ENCODE measurements at places on chromosomes 11 and 22. TPM values are rescaled to one million over a fixed set of nuclear protein-coding genes. Genes with fewer than 3 reads are reported as not detected.

DNA sequence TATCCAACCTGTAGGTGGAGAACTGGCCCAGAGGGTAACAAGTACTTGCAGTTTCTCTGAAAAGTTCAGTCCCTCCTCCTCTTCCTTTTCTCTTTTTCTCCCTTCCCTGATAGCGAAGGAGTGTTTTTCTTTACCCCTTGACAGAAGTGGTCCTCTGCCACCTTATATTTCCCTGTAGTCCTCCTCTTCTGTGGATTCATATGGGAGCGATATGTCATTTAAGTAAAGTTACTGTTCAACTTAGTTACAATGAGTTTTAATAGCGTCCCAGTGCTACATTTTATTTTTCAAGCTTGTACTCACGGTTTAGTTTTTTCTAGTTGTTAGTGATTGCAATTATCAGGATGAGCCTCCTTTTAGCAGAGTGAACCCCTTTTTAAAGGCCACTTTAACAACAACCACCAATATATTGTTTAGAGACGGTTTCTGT lies 1.4 kb downstream of the PCF11 start:
- no peak for DNase-seq

- DNase-seq = no peak
Measured at GRCh38 chr11:72525466-72525865, 91.1 kb upstream of the CLPB start.

DNA sequence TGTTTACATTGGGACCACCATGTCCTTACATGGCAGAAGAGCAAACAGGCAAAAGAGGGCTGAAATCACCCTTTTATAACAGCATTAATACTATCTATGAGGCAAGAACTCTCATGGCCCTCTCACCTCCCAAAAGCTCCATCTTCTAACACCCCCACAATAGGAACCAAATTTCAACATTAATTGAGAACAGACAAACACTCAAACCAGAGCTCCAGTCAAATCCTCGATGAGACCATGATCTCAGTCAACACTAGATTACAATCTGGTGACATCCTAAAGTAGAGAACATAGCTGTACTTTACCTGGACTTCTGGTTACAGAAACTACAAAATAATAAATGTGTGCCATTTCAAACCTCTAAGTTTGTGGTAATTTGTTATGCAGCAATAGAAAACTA lies 25.1 kb downstream of the OR2AG2 start:
- DNase-seq = no peak

DNA sequence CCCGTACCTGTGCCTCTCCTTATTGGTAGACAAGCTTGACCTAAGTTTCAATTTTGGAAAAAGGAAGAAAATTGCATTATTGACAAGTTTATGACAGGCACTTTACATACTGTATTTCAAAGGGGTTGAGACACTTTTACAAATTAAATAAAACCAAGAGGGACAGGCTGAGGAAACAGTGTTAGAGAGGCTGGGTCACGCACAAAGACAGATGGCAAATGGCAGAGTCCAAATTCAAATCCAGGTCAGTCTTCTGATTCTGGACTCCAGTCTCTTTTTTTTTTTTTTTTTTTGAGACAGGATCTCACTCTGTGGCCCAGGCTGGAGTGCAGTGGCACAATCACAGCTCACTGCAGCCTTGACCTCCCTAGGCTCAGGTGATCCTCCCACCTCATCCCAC lies 10.1 kb downstream of the TRIM66 start:
- no peak for DNase-seq

DNA sequence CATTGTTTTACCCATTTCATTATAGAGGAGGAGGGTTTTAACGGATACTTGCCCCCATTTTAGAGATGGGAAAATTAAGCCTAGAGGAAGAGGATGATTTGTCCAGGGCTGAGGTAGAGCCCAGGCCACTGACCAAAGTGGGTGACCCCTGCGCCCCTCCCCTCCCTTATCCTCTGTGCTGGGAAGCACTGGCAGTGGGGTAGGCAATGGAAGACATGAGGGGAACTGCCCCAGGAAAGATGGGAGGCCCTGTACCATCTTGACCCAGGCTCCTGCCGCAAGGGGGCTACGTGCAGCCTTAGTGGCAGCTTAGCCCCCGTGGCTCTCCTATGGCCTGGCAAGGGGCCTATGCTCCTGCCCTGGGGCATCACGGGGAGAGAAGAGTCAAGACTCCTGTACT lies 76.4 kb upstream of the MYOD1 start:
- DNase-seq = no peak

GRCh38 chr11:69904974-69905535 lies 85.8 kb upstream of the FGF3 start:
- DNase-seq = no peak

- DNase-seq = no peak
Measured at GRCh38 chr11:521177-521688, 14.1 kb downstream of the HRAS start.

- peak; percentile 87 for DNase-seq
Measured at GRCh38 chr11:35780951-35781860, 118.6 kb downstream of the TRIM44 start.

DNA sequence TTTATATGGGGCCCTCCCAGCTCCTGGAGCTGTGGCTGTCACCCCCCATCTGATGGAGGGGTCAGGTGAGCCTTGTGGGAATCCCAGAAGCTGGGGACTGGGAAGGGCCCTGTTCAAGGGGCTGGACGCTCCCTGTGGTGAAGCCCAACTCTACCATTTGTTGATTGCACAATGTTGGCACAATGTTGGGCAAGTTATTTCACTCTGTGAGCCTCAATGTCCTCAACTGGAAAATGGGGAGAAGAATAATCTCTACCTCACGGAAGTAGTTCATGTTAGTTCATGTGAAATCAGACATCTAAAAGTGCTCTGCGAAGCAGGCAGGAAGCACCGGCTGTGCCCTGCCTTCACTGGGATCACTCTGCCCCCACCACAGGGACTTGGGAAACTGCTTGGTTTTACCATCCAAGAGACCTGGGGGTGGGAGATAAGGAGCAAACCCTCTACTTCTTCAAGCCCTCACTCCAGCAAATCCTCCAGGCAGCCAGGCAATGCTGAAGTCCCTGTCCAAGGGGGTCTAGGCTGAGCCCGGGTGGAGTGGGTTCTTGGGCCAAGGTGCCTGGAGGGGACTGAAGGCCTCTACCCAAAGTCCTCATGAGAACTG lies 715 bp upstream of the PRR5 start:
- no peak for DNase-seq

- DNase-seq = no peak
Measured at GRCh38 chr11:86637988-86638387, 34.4 kb downstream of the ME3 start.

DNA sequence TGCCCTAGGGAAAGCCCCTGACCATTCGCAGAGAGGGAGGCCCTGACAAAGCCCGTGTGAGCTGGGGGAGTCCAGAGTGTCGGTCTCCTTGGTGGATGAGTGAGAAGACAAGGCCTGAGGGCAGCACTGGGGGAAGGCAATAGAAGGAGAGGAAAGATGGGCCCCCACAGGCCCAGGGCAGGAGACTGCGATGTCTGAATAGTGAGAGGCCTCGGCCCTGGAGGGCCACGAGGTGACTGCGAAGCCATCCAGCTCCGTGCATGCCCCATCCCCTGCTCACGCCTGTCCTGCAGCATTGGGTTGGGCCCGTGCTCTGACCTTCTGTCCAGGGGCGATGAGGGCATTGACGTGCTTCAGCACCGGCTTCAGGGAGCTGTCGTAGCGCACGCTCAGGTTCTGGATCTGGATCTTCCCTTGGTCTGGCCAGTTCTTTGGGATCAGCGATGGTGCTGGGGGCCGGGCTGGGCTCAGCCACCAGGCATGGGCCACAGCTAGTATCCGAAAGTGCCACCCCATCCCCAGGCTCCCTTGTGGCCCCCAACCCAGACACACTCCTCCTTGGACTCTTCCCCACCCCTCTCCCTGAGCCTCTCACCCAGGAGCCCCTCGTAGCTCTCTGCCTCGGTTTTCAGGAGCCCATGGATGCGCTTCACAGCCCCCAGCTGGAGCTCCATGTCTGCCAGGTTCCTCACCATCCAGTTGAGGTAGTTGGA lies 8.3 kb upstream of the KCNJ11 start:
- DNase-seq = no peak

GRCh38 chr22:49210606-49211005 lies 617.1 kb downstream of the BRD1 start:
- DNase-seq = no peak

DNA sequence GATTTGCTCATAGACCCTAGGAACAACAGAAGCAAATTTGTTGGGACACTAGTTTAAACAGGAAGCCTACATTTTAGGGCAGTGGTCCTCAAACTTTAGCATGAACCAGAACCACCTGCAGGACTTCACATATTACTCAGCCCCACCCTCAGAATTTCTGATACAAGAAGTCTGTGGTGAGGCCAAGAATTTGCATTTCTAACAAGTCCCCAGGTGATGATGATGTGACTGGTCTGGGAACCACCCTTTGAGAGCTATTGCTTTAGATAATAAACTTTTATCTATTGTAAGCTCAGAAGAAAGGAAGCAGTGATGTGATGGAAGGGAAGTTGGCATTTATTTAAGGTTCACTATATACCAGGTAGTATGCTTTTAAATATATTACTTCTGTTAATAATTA lies 194.0 kb downstream of the FAM181B start:
- no peak for DNase-seq

DNA sequence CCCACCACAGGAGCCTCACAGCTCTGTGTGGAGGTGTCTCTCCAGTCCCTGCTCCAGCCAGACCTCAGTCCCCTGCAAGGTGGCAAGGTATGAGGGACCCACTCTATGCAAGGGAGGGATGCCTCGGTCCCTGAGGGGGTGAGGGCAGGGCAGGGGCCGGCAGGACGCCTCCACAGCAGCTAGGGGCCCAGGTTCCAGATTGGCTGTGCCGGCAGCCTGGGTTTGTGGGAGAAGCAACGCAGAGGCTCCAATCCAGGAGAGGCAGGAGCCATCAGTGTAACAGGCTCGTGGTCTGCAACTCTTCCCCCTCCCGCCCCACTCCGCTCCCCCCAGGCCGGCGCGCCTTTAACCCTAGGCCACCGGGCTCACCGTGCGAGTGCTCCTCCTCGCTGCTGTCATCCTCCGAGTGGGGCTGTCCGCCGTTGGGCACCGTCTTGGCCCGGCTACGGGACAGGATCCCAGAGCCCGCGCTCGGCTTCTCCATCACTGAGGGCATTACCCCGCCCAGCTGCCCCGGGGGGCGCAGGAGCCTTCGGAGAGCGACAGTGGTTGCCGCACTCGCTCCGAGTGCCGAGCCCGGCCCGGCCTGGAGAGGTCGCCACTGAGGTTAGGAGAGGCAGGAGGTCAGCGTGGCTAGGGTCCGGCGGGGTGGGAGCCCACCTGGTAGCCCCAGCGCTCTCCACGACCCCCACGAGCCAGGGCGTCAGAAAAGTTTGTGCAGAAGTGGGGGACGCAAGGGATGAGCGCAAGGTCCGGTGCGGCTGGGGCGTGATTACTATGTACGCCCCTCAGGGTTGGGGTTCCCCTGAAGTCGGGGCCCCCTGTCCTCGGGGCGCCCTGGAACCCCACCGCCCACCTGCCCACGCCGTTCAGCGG lies 765 bp downstream of the RCOR2 start:
- DNase-seq = peak; percentile 16

DNA sequence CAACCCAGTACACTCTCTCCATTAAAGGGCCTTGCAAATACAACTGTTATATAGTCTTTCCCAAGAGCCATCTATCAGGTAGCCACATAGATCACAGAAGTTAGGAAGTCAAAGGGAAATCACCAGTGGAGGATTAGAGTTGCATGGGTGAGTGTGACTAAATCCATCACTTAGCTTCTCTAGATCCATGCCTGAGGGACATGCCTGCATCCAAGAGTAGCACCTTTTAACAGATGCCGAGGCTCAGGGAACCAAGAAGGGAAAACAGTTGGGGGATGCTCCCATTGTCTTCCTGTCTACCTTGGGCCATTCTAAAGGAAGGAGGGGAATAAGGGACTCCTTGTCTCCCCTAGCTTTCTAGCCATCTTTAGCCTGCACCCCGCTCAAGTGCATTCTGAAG lies 77.9 kb downstream of the XRRA1 start:
- DNase-seq = peak; percentile 19

DNA sequence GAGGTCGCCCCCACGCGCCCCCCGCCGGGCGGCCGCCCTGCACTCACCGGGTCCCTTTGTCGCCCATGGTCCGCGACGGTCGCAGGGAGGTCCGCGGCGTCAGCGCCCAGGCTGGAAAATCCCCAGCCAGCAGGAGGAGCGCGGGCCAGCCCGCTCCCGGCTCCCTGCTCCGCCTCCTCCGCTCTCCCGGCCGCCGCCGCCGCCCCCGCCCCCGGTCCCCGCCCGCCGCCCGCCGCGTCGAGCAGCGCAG lies at the start of gene ARRB1:
ARRB1 (minus strand) TSS at position 121 of the 250 bp plus-strand sequence; CDS start at position 67, 54 bp downstream.
- no peak for DNase-seq

DNA sequence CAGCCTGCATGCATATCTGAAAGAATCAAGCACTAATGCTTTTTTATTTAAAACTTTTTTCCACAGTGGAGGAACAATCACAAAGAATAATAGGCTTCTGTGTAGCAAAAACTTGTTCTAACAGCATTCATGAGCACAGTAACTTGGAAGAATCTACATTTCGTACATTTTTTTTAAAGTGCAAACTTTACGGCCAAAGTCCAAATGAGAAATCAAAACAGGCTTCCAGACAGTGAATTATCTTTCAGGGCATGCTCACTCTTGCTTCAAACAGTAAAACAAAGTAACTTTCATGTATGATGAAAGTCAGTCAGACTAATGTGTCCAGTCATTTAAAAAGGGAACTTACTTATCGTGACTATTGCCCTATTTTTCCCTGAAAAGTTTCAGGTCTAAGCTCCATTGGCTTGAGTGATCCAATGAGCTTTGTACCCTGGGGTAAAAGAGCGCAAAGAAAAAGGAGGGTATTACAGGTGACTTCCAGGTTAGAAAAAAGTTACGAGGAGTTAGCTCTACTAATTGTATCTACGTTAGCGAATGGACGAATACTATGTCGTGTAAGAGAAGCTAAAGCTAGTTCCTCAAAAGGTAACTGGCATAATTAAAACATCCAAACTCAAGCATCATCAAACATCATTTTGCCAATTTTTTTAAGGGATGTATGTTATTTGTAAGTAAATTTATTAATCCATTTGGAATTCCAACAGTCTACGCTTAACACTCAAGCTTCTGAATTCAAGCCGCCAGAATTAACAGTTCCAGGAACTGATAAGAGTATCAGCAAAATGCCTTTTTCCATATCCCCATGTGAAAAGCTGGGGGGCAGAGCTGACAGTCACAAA lies 1.7 kb downstream of the PICALM start:
- peak; percentile 37 for DNase-seq

DNA sequence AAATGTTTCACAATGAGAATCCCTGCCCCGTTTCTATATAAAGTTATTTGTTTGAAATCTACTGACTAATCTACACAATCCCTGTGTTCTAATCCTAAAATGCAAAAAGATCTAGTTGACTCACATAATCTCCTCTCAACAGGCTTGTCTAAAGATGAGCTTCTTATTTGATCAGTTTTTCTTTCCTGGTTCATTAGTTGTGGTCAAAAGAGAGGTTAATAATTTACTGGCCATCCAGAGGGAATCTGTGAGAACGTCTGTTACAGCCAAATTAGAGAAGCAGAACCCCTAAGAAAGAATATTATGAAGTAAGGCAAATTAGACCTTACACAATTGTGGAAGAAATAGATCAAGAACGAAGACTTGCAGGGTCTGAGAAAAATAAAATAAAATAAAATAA lies 173.7 kb upstream of the ANO3 start:
- no peak for DNase-seq

OR52H1 gene
- total RNA-seq = 0.81 TPM

TMEM135 gene
- total RNA-seq = 30.0 TPM

APOBEC3F gene
- 1.3 TPM for total RNA-seq

MFRP gene
- 0.08 TPM for total RNA-seq

CARNS1 gene
- total RNA-seq = 0.16 TPM

PCNX3 gene
- 21.8 TPM for total RNA-seq

ENTHD1 gene
- not detected for total RNA-seq

RIMBP3B gene
- 0.09 TPM for total RNA-seq

BEST1 gene
- 3.4 TPM for total RNA-seq
